ENCODE measurements at places on chromosomes 12 and 14. TPM values are rescaled to one million over a fixed set of nuclear protein-coding genes. Genes with fewer than 3 reads are reported as not detected.

DNA sequence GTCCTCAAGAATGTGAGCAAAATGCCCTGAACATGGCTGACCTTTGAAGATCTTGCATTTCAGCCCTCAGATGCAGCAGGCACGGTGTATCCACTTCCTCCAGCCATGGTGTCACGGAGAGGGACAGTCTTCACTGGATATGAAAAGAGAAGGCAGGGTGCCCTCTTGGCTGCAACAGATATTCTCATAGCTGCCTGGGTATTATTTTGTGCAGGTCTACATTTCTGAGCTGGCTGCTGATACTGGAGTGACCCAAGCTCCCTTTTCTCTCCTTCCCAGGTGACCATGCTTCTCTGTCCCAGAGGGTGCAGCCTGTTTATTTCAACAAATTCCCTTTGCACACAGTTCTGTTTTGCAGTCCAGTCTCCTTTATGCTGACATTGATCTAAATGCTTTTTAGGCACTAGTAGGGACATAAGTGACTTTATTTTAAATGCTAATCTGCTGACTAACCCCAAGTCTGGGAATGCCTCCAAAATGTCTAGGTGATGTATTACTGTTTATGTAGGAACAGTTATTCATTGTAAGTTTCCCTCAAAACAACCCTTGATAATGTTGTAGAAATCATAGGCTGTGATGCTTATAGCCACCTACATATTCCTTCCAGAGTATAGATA lies 17.4 kb upstream of the PYGL start:
- H3K36me3 ChIP-seq: no peaks in the 10 kb centered on the region
- H3K27me3 ChIP-seq: no peaks in the 10 kb centered on the region

DNA sequence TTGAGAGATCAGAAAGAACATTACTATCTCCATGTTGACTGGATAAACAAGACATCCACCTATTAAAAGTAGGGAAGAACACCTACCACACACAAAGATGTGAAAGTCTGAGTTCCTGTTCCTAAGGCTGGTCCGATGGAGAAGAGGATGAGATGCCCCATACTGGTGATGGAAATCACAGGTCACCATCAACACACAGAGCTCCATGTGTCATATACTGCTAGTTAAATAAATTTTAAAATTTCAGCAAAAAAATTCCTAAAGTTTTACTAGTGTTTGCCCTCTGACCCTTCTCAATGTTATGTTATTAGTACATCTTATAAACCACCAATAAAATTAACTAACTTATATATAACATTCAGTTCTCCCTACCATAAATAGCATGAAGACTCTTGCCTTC lies 59.1 kb downstream of the KCNA5 start:
- H3K4me1 ChIP-seq: no peaks in the 10 kb centered on the region
- H3K4me3 ChIP-seq: no peak overlapping the region
- H3K36me3 ChIP-seq: no peaks in the 10 kb centered on the region
- H3K27ac ChIP-seq: no peak overlapping the region

GRCh38 chr12:103786201-103786600 lies 54.8 kb downstream of the NT5DC3 start:
- no peak for DNase-seq
- H3K36me3 ChIP-seq: no peaks in the 10 kb centered on the region
- no peak overlapping the region for H3K4me3 ChIP-seq
- no peaks in the 10 kb centered on the region for H3K27me3 ChIP-seq
- no peak overlapping the region for H3K27ac ChIP-seq

- H3K4me1 ChIP-seq: peaks cover 17% of the 10 kb centered on the region
- no peaks in the 10 kb centered on the region for H3K36me3 ChIP-seq
- no peak overlapping the region for H3K4me3 ChIP-seq
- DNase-seq: no peak
These were observed 446.4 kb downstream of the EGLN3 start for GRCh38 chr14:33504246-33505099.

- H3K27ac ChIP-seq: peak overlapping the region; percentile 80
- no peak overlapping the region for H3K4me3 ChIP-seq
- no peaks in the 10 kb centered on the region for H3K36me3 ChIP-seq
- no peaks in the 10 kb centered on the region for H3K27me3 ChIP-seq
- no peak for DNase-seq
These were observed 32.2 kb downstream of the DIP2B start for GRCh38 chr12:50536831-50537537.

DNA sequence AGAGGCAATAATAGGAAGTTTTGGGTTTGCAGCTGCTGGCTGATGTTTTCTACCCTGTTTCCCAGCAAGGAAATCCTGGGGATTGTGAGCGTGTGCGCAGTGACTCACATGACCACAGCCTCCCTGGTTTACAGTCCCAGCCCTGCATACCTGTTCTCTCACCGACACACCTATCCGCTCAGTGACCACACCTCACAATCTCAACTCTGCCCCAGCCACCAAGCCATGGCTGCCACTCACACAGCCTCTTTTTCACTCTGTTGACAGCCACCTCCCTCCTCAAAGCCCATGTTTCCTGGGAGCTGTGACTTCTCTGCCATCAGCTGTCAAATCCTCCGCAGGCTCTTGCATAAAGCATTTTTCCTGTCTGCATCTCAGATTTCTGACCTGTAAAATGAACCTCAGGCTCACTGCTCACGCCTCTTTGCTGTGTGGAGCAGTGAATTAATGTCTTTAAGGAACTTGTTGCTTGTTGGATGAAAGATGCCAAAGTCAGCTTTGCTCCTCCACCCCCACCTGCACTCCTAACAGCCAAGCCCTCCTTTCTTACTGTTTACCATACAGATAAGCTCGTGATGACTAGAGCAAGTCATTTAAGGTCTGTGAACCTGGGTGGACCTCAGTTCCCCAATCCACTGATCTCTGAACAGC lies 43.5 kb downstream of the B4GALNT3 start:
- no peak overlapping the region for H3K27ac ChIP-seq
- DNase-seq: no peak
- peaks cover 28% of the 10 kb centered on the region for H3K4me1 ChIP-seq
- no peaks in the 10 kb centered on the region for H3K27me3 ChIP-seq
- no peaks in the 10 kb centered on the region for H3K36me3 ChIP-seq

GRCh38 chr12:45575823-45576475 lies 153.6 kb upstream of the ARID2 start:
- peaks cover 5% of the 10 kb centered on the region for H3K4me1 ChIP-seq
- H3K27me3 ChIP-seq: no peaks in the 10 kb centered on the region
- no peak overlapping the region for H3K27ac ChIP-seq
- DNase-seq: no peak

- DNase-seq: no peak
- no peaks in the 10 kb centered on the region for H3K27me3 ChIP-seq
- no peak overlapping the region for H3K4me3 ChIP-seq
- no peak overlapping the region for H3K27ac ChIP-seq
- H3K36me3 ChIP-seq: no peaks in the 10 kb centered on the region
These were observed 50.4 kb upstream of the OVCH1 start for GRCh38 chr12:29547864-29548263.

- peaks cover 9% of the 10 kb centered on the region for H3K4me1 ChIP-seq
- DNase-seq: no peak
- no peak overlapping the region for H3K27ac ChIP-seq
- no peaks in the 10 kb centered on the region for H3K36me3 ChIP-seq
- no peaks in the 10 kb centered on the region for H3K27me3 ChIP-seq
- H3K4me3 ChIP-seq: no peak overlapping the region
These were observed 6.2 kb downstream of the APAF1 start for GRCh38 chr12:98651328-98651727.

DNA sequence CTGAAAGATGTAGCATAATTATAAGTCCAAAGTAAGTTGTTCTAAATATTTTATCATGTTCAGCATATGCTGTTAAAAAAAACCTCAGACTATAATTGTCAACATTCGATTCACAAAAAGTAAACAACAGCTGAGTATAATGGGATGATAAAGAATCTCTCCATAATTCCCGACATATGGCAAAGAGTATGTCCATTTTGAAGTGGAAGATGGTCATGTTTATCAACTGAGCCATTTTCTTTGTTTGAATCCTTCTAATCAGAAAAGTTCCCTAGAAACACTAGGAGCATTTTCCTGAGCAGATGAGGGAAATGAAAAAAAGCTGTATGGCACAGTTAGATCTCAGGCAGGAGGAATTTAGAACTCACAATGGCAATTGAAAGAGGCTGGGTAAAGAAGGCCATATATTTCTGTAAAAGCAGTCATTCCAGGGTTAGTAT lies 192.1 kb upstream of the AMIGO2 start:
- H3K36me3 ChIP-seq: no peaks in the 10 kb centered on the region
- no peak for DNase-seq
- H3K4me3 ChIP-seq: no peak overlapping the region
- peaks cover 15% of the 10 kb centered on the region for H3K4me1 ChIP-seq

- no peak overlapping the region for H3K27ac ChIP-seq
- no peaks in the 10 kb centered on the region for H3K36me3 ChIP-seq
- no peaks in the 10 kb centered on the region for H3K4me1 ChIP-seq
- H3K4me3 ChIP-seq: no peak overlapping the region
These were observed 741.8 kb downstream of the TMEM121 start for GRCh38 chr14:106268013-106268727.

DNA sequence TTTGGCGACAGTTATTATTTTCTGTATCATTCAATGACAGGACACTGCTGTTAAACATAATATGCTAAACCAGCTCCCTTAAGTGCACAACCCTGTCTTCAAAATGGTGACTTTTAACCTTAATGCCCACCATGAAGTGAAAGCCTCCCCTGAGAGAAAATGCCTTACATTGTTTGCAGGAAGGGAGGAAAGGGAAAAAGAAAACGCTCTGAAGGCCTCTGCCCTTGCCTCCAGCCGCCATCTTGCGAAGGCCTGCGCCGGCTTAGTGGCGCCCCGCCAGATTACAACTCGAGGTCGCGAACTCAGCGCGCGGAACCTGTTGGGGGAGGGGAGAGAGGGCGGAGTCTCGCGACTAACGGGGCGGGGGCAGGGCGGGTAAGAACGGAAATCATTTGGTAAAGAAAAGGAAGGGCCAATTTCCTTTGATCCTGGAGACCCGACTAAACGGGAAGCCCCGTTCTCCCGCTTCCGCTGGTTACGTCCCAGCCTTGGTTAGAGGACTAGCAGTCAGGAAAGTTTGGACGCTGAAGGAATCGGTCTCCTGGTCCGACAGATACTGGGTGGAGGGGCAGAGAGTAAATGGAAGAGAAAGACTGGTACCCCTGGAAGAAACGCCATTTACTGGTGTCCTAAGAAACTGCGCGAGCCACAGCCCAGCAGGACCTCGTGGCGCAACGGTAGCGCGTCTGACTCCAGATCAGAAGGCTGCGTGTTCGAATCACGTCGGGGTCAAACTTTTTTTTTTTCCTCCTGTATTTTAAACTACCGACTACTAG lies 11.6 kb upstream of the TMPO start:
- no peaks in the 10 kb centered on the region for H3K27me3 ChIP-seq
- no peaks in the 10 kb centered on the region for H3K36me3 ChIP-seq
- H3K4me3 ChIP-seq: peak overlapping the region; percentile 66
- peak; percentile 96 for DNase-seq

DNA sequence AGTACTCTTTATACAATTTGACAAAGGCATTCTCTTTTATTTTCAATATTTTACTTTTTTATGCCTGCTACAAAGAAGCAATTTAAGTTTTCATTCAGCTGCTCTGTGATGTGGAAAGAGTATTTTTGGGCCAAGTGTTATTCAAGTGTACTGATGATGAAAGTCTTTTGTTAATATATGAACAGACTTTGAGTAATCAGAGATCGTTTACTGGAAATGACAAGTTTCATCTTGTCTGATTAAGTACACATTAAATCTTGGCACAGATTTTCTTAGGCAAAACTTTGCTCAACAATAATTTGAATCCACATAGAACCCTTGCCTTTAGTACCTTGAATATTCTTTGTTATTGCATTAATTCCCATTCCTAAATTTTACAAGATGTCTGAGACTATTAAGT lies 13.3 kb upstream of the PZP start:
- DNase-seq: no peak
- H3K4me3 ChIP-seq: no peak overlapping the region
- no peaks in the 10 kb centered on the region for H3K27me3 ChIP-seq
- no peaks in the 10 kb centered on the region for H3K36me3 ChIP-seq
- no peak overlapping the region for H3K27ac ChIP-seq

GRCh38 chr12:92421042-92421441 lies 275.4 kb upstream of the BTG1 start:
- H3K4me1 ChIP-seq: peaks cover 11% of the 10 kb centered on the region
- H3K36me3 ChIP-seq: no peaks in the 10 kb centered on the region
- no peak for DNase-seq
- no peak overlapping the region for H3K4me3 ChIP-seq
- H3K27ac ChIP-seq: no peak overlapping the region

DNA sequence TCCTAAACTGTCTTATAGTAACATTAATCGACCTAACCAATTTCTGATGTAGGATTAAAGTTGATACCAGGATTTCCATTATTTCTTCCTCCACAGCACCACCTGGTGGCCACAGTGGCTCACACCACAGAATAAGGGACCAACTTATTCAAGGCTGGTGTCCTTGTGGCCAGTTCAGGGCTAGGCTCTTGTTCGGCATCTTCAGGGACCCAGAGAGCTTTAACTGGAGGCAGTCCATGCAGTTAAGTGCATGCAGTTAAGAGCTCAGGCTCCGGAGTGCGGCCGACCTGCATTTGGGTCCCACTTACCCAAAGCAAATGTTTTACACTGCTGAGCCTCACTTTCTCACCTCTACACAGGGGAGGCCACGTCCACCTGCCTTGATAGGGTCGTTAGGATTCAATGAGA lies 42.0 kb upstream of the GPR68 start:
- H3K4me1 ChIP-seq: no peaks in the 10 kb centered on the region
- peak; percentile 83 for DNase-seq
- H3K27ac ChIP-seq: no peak overlapping the region
- no peak overlapping the region for H3K4me3 ChIP-seq
- no peaks in the 10 kb centered on the region for H3K36me3 ChIP-seq
- no peaks in the 10 kb centered on the region for H3K27me3 ChIP-seq

DNA sequence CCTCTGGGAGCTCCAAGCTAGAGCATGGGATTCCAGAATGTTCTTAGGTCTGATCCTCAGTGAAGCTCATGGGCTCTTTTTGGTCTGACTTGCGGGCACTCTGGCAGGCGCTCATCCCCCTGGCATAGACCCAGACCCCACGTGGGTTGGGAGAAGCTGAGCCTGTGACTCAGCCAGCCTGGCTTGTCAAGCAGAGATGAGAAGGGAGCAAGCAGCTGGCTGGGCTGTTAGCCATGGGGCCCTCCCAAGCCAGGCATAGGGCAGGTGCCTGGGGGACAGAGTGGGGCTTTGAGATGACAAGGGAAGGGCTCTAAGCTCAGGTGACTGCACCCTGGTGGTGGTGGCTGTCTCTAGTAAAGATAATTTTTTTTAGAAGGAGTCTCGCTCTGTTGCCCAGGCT lies 80.3 kb upstream of the NOS1 start:
- no peak overlapping the region for H3K27ac ChIP-seq
- H3K36me3 ChIP-seq: no peaks in the 10 kb centered on the region
- no peak overlapping the region for H3K4me3 ChIP-seq
- H3K4me1 ChIP-seq: peaks cover 4% of the 10 kb centered on the region

- H3K27ac ChIP-seq: no peak overlapping the region
- peak; percentile 40 for DNase-seq
- H3K4me3 ChIP-seq: no peak overlapping the region
These were observed 9.8 kb downstream of the DAD1 start for GRCh38 chr14:22579236-22579635.

The MYF5 gene
- not detected for total RNA-seq

The TGM1 gene
- total RNA-seq: 2.6 TPM

The TAS2R50 gene
- total RNA-seq: 2.4 TPM

The CISTR gene
- not detected for total RNA-seq

The INTS13 gene
- total RNA-seq: 70.8 TPM

The PGF gene
- total RNA-seq: 1.0 TPM

The LBHD2 gene
- total RNA-seq: not detected

The NINJ2 gene
- 0.37 TPM for total RNA-seq
